ENCODE measurements at places on chromosomes 6 and 20.
A peak's percentile ranks its signal among the peaks of the same experiment; 100 is the strongest.

- no peak for DNase-seq
Observed at GRCh38 chr6:106981926-106982325, 7.4 kb upstream of the CD24 start.

DNA sequence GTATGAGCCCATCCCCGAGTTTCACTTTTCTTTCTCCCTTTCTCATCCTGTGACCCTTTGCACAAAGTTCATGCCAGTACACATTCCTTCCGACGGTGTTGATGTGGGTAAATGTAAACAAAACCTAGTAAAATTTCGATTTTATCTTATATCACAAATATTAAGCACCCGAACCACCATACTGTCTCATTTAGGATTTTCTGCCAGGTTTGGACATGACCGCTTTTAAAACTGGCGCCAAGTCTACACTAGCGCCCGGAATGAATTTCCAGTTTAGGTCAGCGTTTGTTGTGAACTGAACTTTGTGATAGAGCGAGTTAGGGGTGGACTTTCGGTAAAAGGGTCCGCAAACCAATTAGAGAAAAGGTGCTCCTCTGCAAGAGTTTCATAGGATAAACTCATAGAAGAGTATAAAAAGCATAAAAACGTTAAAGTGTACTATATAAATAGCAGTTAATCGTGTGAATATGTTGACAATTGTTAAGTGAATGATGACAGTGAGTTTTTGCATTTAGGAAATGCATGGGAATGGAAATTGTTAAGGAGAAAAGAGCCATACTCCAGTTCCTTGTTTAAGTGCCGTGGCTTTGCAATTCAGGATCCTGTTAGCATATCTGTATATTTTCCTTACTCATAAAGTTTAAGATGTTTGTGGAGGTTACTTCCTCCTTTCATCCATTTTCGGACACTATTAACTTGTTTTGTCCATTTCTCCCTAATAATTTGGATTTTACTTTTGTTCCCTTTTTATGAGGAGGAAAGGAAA is 937 bp downstream of the AKAP7 start:
- DNase-seq, result no peak

DNA sequence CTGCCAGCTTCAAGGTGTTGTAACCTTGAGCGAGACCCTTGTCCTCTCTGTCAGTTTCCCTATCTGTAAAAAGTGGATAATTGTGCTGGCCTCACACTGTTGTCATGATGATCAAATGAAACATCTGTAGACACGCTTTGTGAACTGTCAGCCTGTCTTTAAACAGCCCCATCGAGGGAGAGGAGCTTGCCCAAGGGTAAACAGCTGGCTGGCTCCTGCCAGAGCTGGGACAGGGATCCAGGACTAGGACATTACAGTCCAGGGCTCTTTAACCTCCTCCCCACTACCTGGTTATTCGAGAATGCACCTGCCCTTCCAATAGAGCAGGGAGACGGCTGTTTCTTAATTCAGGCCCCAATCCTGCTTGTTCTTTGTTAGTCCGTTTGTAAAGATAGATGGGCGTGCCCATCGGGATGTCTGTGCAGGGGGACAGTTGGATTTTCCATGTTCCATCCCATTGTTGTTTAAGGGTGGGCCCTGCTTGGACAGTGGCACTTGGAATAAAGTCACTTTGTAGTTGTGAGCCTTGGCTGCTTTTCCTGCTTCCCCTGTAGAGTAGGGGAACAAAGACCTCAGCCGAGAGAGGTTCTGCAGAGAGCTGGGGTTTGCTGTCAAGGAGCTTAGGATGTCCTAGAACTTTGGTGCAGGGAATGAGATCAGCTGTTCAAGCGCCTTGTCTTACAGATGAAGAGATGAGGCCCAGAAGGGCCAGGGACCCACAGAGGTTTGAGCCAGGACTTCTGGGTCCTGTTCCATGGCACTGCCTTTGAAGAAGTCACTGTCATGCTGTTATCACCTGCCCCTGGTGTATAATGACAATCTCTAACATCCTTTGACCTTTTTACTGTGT is 77.9 kb upstream of the MYL9 start:
- no peak for DNase-seq

GRCh38 chr6:76866091-76866915 is 597.0 kb downstream of the HTR1B start:
- no peak for DNase-seq

GRCh38 chr6:52500238-52501129 is 76.4 kb downstream of the TRAM2 start:
- no peak for DNase-seq

GRCh38 chr6:156778454-156779205 is 1.5 kb downstream of the ARID1B start:
- peak; percentile 40 for DNase-seq

GRCh38 chr6:134733801-134734200 is 216.1 kb downstream of the ALDH8A1 start:
- no peak for DNase-seq

GRCh38 chr6:165223101-165223500 is 86.3 kb downstream of the C6orf118 start:
- DNase-seq, result no peak
